ENCODE measurements at places on chromosomes 1 and 21.
A peak's percentile ranks its signal among the peaks of the same experiment; 100 is the strongest.

GRCh38 chr1:12552951-12553921, 64.8 kb downstream of the DHRS3 start:
- no peak for DNase-seq

GRCh38 chr1:228990906-228991569, 255.8 kb downstream of the RHOU start:
- no peak for DNase-seq

DNA sequence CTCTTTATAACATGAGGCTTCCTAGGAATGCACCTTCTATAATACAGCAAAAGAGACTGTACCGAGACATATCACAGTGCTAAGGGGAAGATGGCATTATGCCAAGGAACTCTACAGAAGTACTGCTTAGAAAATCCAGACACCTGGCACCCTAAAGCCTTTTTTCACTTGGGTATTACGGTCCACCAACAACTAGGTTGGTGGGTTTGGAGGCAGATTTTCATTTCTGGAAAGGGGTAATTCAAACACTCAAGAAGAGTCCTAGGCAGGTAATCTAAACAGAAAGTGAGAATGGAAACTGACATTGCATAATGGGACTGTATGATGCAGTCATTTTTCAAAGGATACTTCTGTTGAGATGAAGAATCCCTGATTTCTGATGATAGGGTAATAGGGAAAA, 19.6 kb downstream of the SCMH1 start:
- no peak for DNase-seq

GRCh38 chr1:204684206-204684570, 1.4 kb downstream of the LRRN2 start:
- DNase-seq = no peak

DNA sequence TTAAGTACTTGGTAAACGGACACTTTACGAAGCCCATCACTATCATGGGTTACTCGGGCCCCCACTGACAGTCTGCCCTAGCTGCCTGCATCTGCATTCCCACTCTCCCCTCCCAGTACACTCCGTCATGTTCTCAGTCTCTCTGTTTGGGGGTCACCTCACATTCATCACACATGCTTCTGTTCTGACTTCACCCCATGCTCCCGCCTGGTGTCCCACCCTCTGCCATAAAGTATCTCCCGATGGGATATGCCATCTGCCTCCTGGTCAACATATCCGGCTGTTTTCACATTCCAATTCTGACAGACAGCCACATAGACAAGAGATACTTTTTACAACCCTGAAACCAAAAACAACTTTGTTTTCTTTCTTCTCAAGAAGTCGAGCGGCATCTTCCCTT, 1.0 kb downstream of the OLFML2B start:
- DNase-seq = no peak

- DNase-seq = no peak
Observed at GRCh38 chr1:3837685-3838084, 19.3 kb downstream of the CEP104 start.

DNA sequence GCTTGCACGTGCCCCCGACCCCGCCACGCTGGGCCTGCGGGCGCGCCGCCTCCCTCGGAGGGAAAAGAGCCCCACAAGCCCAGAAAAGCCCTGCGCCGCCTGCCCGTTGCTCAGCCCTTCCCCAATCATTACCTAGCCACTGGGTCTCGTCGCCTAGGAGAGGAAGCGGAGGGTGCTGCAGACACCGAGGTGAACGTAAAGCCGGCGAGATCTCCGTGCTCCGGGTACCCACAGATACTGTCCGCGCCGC, at the start of gene ENO1:
TSS of gene ENO1 (minus strand) at position 239 of the 250 bp plus-strand sequence. CDS start 3,778 bp downstream, outside the sequence.
- DNase-seq = no peak

DNA sequence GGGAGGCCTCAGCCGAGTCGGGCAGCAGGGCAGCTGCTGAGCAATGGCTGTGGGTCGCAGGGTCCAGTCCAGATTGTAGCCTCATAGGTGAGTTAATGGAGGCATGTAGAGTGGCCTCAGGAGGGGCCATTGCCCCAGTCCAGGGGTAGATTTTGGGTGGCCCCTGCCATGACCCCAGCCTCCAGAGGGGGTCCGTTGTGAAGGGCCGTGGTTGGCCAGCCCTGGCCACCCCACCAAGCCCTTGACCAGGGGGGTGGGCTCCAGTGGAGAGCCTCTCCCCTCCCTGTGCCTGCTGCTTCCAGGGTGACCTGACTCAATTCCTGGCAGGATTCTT, 26.1 kb downstream of the TRPM2 start:
- no peak for DNase-seq

GRCh38 chr1:78280626-78281025, 210.1 kb upstream of the PTGFR start:
- no peak for DNase-seq

- DNase-seq = no peak
Observed at GRCh38 chr1:170360601-170361000, 171.4 kb upstream of the GORAB start.

- DNase-seq = no peak
Observed at GRCh38 chr1:156808186-156809030, 8.2 kb downstream of the SH2D2A start.

GRCh38 chr1:180765151-180765550, 133.3 kb downstream of the XPR1 start:
- no peak for DNase-seq

DNA sequence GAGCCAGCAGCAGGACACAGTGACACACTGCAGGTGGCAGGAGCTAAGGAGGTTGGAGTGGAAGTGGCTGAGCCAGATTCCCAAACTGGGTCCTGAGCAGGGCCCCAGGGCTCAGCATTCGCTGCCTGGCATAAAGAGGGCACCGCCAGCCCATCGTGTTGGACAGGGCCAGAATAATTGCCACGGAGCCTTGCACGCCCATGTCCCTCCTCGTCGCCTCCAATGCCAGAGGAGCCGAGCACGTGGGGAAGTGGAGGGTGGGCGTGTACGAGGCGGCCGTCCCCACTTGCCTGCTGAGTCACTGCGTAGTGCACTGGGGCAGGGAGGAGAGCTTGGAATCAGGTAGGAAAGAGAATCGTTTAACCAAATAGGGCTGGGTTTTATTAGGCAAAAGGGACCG, 26.1 kb upstream of the LRRC47 start:
- DNase-seq = no peak

- DNase-seq = no peak
Observed at GRCh38 chr1:40317394-40318074, 448 bp upstream of the COL9A2 start.

DNA sequence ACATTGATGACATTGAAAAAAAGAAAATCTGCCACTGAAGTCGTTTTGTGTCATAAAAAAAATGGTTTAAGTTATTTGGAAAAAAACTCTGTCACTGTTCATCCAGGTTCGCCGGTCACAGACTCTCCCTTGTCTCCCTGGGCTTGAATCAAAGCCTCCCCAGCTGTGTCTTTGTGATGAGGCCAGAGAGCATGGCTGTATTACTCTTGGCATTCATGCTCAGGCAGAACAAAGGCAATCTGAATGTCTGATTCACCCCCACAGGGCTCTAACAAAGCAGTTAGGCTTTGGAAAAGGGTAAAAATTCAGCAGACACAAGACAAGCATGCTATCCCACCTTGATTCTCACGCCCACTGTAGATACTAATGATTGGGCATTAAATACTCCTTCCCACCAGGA, 304.3 kb upstream of the PLD5 start:
- no peak for DNase-seq

- no peak for DNase-seq
Observed at GRCh38 chr1:116182019-116182714, 71.0 kb downstream of the MAB21L3 start.

GRCh38 chr1:93738075-93738622, 56.5 kb upstream of the BCAR3 start:
- no peak for DNase-seq

- no peak for DNase-seq
Observed at GRCh38 chr1:184574588-184574987, 180.1 kb downstream of the EDEM3 start.

GRCh38 chr1:41975850-41976569, 57.3 kb upstream of the HIVEP3 start:
- DNase-seq = no peak

GRCh38 chr1:165303386-165303785, 53.1 kb downstream of the LMX1A start:
- DNase-seq = no peak

GRCh38 chr1:181094416-181095212, 6.1 kb downstream of the IER5 start:
- DNase-seq = no peak

DNA sequence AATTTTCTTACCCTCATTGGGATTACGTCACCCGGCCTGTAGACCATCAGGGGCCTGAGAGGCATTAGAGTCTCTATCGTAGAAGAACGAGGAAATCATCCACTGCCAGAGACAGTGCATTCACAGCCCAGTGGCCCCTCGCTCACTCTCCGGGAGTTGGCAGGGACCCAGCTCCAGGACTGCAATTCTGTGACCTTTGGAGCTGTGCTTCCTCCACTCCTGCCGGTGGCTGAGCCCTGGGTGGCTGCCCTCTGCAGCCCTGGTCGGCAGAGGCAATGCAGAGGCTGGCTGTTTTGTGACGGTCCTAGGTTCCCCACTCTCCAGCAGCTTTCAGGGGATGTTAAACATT, 12.7 kb downstream of the SLC37A1 start:
- no peak for DNase-seq

DNA sequence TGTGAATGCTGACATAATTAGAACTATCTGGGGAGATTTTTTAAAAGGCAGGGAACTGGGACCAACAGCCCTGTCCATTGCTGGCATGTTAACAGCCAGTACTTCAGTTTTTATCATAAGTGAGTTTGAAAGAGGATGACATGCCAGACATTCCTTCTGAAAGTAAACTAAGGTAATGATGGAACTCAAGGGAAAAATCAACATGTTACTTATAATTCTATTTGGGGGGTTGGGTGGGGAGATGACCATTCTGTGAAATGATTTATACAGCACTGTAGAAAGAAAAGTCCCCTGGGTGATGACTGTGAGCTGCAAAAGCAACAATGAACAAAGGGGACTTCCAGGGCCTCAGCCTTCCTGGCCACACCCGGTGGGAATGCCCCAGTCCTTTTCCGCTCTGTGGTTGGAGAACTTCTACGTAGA, 5.4 kb upstream of the LAMC2 start:
- DNase-seq = no peak

GRCh38 chr1:207797229-207797973, 45.5 kb downstream of the CD46 start:
- peak; percentile 69 for DNase-seq

- no peak for DNase-seq
Observed at GRCh38 chr1:234395297-234395696, 22.0 kb downstream of the COA6 start.

- DNase-seq = no peak
Observed at GRCh38 chr1:206568256-206568655, 44.0 kb downstream of the EIF2D start.

DNA sequence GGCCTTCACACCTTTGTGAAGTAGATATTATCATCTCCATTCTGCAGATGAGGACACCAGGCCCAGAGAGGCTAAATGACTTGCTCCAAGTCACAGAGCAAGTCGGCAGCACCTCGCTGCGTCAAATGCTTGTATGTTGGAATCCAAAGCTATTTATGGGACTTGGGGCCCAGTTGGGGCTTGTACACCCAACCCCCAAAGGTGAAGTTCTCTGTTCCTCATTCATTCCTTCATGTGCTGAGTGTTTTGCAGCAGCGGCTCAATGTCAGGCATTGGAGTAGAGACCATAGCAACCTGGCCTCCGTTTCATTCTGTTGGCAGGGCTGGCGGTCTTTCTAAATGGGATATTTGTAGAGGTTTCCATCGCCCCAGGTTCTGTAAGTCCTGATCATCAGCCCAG, 113.4 kb upstream of the SLC25A33 start:
- DNase-seq = no peak

DNA sequence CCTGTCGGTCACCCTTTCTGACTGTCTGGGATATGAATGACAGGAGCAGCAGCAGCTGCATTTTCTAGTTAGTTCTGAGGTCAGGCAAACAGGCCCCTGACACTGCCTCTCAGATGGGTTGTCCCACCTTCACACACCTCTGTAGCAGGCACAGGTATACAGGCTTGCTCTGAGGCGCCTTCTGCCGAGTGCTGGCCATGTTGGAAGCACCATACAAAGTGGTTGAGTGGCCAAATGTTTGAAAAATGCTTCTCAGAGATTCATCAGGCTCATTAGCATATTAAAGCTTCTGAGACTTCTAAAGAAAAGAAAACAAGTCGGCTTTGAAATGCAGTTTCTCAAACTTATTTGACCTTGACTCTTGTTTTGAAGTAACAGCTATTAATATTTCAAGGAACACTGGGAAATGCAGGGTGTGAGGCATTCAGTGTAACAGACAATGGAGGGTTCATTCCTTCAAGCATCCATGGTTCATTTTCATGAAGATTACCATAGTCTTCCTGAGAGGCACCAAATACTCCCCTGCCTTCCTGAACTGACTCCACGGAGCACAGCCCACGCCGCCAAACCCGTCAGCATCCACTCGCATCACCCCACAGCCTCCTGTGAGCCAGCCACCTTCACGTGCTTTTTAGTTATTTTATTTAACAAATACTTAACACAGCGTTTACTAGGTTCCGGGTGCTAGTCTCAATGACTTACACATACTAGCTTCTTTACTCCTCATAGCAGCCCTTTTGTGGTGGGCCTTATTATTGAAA, 81.8 kb downstream of the KCNN3 start:
- no peak for DNase-seq

DNA sequence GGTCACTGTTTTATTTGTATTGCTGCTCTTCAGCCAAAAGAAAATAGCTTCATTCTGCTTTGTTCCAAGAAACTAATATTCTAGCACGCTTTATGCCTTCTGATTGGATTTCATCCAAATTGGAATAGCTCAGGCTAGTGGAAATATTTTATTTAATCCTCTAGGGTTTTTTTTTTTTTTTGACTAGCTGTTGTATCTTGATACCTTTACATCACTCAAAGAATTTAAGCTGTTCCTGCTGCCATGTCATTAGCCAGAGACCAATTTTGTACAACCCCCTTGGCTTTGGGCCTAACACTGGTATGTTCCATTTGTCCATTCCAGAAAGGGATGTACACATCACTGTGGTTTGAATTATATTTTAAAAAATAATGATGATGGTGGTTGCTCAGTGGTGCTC, 103.0 kb downstream of the DISC1 start:
- no peak for DNase-seq

DNA sequence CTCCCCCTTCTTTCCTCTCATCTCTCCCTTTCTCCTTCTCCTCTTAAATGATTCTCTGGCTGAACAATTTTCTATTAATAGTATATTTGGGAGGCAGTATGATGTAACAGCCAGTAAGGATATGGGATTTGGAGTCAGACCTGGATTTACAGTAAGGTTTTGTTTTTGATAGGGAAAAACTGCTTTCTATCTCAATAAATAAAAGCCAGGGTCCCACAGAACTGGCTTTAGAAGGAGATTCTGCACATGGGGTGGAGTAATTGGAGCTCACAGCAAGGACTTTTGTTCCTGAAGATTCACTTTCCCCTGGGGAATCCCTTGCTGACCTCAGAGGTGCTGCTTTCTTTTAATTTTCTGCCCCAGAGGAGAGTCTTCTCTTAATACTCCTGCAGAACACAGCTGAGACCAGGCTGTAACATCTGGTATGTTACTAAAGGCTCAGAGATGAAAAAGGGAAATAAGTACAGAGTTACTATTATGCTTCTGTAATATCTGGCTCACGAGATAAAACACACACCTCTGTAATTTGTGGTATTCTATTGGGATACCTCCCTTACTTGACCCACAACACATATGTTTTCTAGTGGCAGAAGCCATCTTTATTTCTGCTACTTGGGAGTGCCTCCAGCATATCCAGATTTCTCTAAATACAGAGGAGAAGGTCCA, 13.4 kb downstream of the EPB41 start:
- DNase-seq = no peak

GRCh38 chr21:19420565-19420964, 1017.0 kb upstream of the TMPRSS15 start:
- DNase-seq = no peak
